ENCODE measurements at places on chromosomes 3 and 15.

DNA sequence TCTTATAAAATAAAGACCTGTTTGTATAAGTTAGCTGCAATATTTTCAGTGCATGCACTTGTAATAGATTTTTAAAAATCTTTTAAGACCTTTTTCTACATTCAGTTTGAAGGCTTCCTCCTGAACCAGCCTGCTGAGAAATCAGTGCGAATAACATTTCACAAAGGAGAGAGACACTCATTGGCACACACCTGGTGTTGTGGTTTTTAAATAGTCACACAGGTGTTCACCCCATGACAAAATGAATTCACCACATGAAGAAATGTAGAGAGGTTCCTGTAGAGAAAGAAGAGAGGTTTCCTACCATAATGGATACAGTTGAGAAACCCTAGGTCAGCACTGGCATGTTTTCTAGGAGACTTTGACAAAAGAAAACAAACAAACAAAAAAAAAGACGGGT lies 237.3 kb downstream of the CNTN6 start:
- no peak for DNase-seq

- DNase-seq: no peak
These were observed 63.1 kb downstream of the EIF4E3 start for GRCh38 chr3:71662056-71662455.

GRCh38 chr3:151171145-151171757 lies 31.8 kb downstream of the GPR171 start:
- DNase-seq: no peak

GRCh38 chr15:67311731-67312130 lies 57.1 kb downstream of the IQCH start:
- no peak for DNase-seq

GRCh38 chr3:186825294-186825821 lies 17.2 kb upstream of the ADIPOQ start:
- no peak for DNase-seq

DNA sequence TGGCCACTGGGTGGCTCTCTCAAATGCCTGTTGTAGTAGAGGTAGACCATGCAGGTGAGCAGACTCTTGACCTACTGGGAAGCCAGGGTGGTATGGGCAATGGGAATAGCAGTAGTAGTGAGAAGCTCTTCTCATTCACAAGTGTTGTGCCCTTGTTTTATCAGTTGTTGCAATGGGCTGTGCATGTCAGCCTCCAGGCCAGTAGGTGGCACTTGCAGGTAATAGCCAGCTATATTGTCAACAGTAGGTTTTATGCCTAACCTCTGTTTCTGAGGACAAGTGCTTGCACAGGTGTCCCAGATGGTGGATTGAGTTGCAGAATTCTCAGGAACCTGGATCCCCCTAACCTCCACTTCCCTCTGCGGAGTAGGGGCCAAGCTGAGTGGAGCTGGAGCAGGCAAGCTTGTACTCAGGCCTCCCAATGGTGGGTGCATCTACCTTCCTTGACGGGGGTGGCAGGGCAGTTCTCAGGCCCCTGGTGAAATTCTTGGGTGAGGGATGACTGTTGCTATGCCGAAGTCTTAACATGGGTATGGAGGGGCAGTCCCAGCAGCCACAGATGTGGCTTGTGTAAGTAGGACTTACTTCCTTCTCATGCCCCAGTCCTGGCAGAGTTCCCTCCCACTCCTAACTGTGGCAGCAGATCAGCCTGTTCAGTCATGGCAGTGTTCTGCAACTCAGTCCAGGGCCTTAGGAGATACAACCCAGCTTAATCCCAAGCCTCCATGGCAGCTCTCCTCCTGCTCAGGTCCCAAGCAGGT lies 104.3 kb downstream of the NEO1 start:
- DNase-seq: no peak

- no peak for DNase-seq
These were observed 580.8 kb upstream of the ALCAM start for GRCh38 chr3:104785947-104786346.

- no peak for DNase-seq
These were observed 1138.3 kb downstream of the ROBO1 start for GRCh38 chr3:78629544-78629943.

DNA sequence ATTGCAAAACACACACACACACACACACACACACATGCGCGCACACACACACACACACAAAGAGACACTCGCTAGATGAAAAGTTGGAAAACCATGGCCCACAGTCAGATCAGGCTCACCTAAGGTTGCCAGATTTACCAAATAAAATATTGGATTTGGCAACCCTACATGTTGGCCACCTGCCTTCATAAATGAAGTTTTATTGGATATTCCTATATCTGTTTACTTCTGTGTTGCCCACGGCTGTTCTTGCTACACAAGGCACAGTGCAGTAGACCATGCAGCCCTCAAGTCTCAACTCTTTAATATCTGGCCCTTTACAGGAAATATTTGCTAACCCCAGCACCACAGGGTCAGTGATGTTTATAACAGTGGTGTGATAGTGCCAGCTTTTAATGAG lies 445.0 kb upstream of the PROK2 start:
- no peak for DNase-seq

- no peak for DNase-seq
These were observed 9.1 kb upstream of the RASGRF1 start for GRCh38 chr15:79099692-79100091.

- peak; percentile 13 for DNase-seq
These were observed 62.4 kb upstream of the P3H2 start for GRCh38 chr3:190183121-190183520.

DNA sequence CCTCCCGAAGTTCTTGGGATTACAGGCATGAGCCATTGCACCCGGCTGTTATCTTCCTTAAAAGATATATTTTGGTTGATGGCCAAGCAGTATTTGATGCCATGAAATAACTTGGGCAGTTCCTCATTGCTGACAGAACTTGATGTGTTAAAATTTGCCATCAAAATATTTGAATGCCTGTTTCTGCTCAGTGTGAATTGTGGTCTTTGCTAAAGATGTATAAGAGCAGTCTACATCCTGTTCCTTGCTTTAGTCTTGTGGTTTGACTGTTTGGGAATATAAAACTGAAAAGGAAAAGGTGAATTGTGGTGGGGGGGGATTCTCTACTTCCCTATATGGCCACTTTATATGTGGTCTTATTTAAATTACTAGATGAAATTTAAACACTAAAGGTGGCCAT lies 14.0 kb downstream of the TRIM71 start:
- DNase-seq: no peak

DNA sequence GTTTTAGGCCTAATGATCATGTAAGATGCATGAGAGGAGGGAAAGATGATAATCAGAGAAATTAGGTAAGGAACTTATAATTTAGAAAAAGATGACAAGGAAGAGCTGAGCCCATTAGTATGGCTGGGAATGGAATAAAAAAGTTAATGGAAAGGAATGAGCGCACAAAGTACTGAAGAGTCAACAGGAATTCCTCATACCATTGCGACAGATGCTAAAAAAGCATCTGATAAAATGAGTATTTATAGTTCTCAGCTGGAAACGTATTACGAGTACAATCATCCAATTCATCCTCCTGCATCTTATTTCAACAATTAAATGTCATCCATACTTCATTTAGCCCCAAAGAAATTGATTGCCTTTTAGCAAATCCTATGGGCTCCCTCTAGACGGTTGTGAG lies 58.9 kb downstream of the TMCC1 start:
- DNase-seq: no peak

DNA sequence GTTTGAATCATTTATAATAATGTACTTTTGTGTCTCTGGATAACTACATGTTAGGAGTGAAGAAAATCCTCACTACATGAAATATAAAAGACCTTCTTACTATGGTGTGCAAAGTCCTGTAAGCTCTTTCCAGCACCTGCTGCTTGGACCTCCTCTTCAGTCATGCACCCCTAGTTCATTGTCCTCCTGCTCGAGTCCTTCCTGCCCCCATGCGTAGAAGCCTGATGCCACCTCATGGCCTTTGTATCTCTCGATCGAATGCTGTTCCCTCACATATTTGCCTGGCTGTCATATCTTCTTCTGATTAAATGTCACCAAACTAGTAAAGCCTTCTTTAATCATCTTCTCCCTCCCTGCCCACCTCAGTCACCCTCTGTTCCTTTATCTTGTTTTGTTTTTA lies 49.9 kb upstream of the SUCLG2 start:
- no peak for DNase-seq

DNA sequence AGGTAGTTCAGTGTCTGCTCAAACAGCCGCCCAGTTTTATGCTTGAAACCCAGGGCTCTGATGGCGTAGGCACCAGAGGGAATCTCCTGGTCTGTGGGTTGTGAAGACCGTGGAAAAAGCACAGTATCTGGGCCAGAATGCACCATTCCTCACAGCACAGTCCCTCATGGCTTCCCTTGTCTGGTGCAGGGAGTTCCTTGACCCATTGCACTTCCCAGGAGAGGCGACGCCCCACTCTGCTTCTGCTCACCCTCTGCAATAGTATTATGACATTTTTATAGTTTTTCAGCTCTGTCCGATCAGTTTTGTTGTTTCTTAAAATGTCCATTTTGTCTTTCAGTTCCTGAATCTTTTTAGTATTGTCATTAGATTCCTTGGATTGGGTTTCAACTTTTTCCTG lies 343.5 kb downstream of the EDEM1 start:
- DNase-seq: no peak

DNA sequence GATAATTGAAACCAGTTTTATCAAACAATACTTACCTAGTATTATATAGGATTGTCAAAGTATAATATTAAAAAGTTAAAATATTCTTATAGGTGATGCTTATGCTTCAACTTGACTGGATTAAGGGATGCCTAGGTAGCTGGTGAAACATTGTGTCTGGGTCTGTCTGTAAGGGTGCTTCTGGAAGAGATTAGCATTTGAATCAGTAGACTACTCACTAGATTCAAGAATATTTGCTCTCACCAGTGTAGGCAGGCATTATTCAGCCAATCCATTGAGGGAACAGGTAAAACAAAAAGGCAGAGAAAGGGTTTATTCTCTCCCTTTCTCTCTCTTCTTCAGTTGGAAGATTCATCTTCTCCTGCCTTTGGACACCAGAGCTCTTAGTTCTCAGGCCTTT lies 486.8 kb upstream of the GOLIM4 start:
- no peak for DNase-seq

- no peak for DNase-seq
These were observed 17.6 kb downstream of the TKT start for GRCh38 chr3:53238051-53238850.

DNA sequence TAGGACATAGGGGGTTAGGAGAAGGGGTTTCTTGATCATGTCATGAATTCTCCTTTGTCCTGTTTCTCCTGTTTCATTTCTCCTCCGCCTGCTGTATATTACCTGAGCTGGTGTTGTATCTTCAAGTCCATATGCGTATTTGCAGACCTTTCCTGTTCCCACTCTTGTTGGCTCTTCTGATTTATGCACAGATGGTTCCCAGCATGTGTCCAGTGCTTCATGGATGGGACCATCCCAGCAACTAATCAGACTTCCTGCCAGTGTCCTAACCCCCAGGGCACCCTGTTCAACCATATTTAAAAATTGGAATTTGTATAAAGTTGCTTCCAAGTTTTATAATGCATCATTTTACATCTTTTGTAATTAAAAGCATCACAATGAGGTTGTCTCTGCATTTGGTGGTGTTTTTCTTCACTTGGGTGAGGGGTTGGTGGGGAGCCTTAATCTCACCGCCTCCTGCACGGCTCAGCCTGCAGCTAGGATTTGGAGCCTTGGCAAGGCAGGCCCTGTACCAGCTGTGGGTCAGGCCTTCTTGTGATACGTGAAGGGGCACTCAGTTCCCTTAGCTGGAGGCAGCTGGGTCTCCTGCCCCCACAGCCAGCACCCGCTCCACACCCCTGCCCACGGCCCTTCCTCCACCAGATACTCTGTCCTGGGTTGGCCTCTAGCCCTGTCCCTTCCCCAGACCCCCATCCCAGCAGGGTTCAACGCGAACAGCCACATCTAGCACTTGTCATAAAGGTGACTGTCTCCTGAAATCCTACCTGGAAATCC lies 72.0 kb upstream of the BLM start:
- DNase-seq: no peak

DNA sequence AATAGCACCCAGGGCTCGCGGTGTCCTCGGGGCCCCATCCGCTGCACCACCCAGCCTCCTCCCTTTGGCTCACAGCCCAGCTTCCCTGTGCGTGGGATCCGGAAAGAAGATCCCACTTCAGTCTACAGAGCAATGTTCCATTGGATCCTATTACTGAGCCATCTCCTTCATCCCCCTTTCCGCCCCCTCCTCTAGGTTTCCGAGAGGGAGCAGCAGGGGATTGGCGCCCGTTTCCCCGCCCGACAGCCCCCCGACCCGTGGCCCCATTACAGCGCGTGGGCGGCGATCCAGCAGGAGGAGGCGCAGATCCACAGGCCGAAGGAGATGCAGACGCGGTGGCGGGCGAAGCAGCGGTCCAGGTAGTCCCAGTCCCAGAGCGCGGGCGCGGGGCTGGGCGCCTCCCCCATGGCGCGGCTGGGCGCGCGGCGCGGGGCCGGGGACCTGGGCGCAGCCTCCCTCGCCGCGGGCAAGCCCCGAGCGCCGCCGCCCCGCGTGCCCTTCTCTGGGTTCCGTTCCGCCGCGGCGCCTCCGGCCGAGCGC lies 340 bp downstream of the TMEM44 start:
- no peak for DNase-seq

GRCh38 chr3:66532160-66532587 lies 31.4 kb upstream of the LRIG1 start:
- DNase-seq: no peak

DNA sequence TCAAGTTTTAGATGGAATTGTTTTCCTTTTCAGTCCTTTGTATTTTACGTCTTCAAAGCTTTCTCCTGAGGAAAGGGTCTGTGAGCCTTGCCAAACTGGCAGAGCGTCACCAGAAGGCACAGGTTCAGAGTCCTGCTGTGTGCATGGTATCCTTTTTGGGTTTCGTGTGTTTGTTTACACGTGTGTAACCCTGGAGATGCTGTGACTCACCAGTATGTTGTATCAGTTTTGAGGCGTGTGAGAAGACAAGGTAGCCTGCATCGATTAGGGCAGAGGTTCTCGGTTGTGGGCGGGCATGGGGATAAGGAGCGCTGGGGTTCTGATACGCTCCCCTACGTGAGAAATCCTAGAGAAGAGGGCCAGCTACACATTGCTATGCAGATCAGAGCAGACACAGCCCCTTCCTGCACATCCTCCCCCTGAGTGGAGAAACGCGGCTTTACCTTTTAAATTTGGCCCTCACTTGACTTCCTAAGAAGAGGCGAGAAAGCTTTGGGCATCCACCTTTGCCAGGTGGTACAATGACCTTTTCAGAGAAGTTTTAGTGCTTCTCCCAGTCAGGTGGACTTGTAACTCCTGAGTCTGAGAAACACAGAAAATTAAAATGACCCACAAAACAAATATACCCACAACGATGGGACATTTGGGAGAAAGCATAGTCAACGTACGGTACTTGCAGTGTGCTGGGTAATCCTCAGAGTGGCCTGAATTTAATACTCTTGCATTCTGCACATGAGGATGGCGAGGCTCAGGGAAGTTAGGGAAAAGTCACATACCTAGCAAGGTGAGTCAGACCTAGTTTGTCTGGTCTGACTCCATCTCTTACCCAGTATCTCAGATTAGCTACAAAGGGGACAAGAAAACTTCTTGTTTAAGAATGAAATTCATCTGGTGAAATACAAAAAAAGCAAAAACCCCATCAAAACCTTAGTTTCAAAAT lies 38.1 kb downstream of the TRAK1 start:
- no peak for DNase-seq

DNA sequence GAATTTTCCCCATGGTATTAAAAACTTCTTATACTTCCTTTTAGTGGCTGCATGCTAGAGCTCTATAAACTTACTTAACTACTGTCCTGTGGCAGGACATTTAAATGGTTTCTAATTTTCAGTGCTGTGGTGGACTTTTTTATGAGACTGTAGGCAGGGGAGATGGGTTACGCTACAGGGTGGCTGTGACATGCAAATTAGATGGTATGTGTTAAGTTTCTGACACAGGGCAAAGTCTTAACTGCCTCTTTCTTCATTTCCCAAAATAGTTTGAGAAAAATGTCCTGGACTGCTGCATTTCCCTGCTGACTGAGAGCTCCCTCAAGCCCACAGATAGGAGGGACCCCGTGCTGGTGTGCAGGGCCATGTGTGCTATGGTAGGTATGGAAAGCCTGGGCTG lies 22.0 kb downstream of the TGM4 start:
- no peak for DNase-seq
